ENCODE measurements at places on chromosomes 1 and 21.
A peak's percentile ranks its signal among the peaks of the same experiment; 100 is the strongest.

- no peak for DNase-seq
These were observed 27.6 kb downstream of the NIPAL3 start for GRCh38 chr1:24443241-24443656.

DNA sequence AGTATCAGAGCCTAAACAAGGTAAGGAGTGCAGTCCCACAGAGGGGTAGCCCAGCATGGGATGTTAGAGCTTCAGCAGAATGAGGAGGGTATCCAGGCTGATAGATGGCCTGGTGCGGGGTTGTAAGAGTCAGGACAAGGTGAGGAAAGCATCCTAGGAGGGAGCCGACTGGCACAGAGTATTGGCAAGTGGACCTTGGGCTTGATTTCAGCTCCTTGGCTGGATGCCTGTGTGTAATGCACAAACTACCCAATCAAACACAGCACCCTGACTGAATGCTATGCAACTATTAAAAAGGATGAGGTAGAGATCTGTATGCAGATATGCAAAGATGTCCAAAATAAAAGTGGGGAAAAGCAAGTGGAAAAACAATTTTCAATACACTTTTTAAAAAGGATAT is 18.0 kb downstream of the DENND2C start:
- no peak for DNase-seq

GRCh38 chr1:91804546-91805023 is 81.4 kb downstream of the TGFBR3 start:
- peak; percentile 83 for DNase-seq

DNA sequence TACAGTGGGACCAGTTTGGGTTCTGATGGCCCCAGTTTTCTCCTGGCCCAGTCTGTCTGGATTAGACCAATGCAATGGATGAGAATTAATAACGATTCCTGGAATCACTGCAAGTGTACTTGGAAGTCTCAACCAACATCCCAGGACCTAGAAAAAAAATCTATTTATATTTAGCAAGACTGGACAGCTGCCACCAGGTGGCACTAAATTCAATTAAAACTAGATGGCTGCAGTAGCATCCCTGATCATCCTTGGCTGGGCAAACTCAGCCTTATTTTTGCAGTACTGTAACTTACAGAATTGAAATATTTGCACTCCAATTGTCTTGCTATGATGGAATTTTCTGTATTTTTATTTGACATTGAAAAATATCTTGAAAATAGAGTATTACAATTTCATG is 165.7 kb downstream of the NCAM2 start:
- DNase-seq: peak; percentile 34

DNA sequence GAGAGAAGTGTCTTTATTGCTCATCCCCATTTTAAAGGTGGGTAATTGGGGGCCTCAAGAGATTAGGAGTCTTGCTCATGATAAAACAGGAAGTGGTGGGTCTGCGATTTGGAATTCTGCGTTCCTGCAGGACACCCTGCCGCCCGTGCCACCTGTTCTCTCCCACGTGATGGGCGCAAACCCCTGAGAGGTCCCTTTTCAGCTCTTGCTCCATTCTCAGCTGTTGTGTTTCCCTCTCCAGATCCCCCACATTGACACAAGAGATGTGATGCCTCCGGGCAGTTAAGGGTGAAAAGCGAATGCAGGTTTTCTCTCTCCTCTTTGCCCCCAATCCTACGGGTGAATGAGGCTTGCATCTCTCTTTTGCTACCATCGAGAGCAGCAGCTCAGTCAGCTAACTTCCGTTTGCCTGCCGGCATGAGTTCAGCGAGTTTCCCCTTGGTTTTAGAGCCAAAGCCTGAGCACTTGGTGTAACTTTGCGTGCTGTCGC is 57.5 kb downstream of the KIF26B start:
- DNase-seq: no peak

- no peak for DNase-seq
These were observed 9.3 kb downstream of the TMEM39B start for GRCh38 chr1:32082022-32082421.

DNA sequence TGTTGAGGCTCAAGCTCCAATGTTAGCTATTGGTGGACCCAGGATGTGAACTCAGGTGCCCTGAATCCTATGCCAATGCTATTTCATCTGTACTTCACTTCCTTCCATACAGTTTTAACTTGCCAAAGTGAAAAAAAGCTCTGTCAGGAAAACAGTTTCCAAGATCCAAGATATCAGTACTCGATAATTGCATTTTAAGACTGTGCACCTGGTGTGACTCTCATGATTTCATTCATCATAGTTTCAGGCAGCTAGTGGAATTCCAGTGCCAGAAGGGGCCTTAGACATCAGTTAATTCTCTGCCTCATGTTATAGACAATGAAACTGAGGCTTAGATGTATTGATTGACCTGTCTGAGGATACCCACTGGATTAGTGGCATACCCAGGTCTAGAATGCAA is 26.5 kb upstream of the LEPR start:
- DNase-seq: no peak

DNA sequence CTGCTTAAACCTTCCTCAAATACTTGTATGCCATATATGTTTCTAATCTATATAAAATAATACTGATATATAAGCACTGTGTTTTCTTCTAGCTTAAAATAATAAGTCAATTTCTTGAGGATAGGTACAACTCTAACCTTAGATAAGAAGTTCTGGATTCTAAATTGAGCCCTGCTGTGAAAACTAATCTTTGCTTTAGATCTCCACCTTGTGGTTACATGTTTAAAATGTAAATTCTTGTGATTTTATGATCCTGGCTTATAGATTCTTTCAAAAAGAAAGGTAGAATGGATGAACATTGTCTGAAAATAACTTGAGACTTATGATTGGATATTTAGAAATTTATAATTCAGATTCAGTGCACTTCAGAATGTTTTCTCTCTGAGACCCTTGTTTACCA is 38.9 kb upstream of the HMCN1 start:
- no peak for DNase-seq

- DNase-seq: no peak
These were observed 61.6 kb downstream of the NFIA start for GRCh38 chr1:61143821-61144424.

DNA sequence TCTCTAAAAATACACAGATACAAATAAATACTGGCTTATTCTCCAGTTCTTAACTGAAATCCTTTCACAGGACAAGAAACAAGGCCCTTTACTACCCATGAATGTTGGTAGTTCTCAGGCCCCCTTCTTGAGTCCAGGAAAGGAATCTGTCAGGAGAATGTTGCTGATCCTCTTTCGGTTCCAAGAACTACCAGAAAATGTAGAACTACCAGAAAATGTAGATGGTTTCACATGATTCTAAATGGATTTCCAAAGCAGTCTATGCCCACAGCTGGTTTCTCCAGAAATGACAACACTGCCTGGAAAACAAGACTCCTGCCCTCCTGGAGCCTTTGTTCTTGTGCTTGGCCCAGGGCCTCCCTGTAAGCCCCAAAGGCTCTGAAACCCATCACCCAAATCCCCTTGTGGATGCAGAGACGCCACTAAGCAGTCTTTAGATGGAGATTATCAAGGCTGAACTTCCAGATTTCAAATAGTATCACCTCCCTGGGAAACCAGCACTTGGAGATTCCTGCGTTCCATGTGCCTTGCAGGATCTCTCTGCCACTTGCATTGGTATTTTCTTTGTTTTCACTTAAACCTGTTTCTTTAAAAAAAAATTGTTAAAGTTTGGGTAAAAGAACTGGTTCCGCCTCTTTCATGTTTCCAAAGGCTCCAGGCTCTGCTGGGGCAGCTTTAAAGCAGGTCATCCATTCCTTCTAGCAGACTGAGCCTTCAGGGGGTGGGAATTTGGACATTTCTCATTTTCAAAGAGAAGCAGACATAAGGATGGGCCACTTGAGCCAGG is 53.4 kb downstream of the MAN1C1 start:
- no peak for DNase-seq

GRCh38 chr1:51902456-51902855 is 23.9 kb upstream of the NRDC start:
- no peak for DNase-seq

- no peak for DNase-seq
These were observed 24.2 kb upstream of the ZNF648 start for GRCh38 chr1:182085726-182086125.

GRCh38 chr1:63024132-63024531 is 240.2 kb downstream of the ATG4C start:
- no peak for DNase-seq

- no peak for DNase-seq
These were observed 5.9 kb downstream of the TRAPPC3 start for GRCh38 chr1:36143424-36143823.

- no peak for DNase-seq
These were observed 144.3 kb downstream of the CD247 start for GRCh38 chr1:167373986-167374385.

DNA sequence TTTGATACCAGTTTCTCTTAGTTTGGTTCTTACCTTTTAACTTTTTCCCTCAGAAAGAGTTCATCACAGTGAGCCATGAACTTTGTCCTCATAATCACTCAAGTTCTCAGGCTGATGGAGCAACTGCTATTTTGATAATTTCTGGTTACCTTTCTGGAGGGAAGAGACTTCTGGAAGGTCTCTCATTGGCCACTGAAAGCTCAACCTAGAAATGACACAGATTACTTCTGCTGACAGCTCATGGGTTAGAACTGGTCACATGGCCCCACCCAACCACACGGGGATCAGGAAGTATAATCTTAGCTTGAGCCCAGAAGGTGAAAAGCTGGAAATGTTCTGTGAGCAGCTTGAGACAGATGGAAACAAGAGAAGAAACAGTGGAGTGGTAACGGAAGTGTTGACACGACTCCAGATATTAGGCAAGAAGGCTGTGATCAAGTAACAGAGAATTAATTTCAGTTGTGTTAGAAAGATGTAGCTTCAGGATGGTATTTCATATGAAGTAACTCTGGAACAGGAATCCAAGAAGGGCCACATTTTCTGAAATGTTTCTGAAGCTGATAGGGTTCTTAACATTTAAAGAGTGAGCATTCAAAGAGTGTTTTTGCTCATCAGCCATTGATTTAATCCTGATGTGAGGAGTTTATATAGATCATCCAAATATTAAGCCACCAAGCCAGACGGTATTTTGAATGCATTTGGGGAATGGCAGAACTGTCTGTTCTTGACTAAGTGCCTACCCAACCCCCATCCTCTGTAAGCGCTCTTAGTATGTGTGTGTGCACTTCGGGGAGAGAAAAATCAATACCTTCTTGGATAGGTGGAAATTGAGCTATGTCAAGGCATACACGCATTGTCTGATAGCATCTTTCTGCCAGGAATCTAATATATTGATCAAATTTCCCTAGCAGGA is 21.9 kb upstream of the XPR1 start:
- no peak for DNase-seq

GRCh38 chr1:172283766-172284165 is 136.7 kb upstream of the C1orf105 start:
- DNase-seq: no peak

- no peak for DNase-seq
These were observed 5.8 kb downstream of the PLA2G2A start for GRCh38 chr1:19973616-19974015.

- peak; percentile 18 for DNase-seq
These were observed 170.4 kb upstream of the NR5A2 start for GRCh38 chr1:199857108-199857507.

DNA sequence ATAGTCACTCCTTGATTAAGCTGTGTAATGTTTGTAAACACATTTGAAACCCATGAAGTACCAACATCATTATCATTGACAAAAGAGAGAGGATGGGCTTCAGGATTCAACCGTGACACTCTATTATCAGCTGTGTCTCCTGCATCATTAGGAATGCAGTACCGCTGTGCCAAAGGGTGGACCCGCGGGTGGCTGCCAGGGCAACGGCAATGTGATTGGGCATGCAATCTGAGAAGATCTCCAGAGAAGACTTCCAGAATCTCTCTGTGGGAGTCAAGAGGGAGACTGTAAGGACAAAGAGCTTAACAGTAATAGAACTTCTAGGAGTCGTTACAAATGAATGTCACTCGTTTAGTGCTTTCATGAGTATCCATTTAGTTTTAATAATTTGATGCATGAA is 97.9 kb downstream of the USH2A start:
- no peak for DNase-seq

- no peak for DNase-seq
These were observed 790 bp upstream of the TMEM54 start for GRCh38 chr1:32901823-32902534.

GRCh38 chr1:164591858-164592257 is 32.9 kb downstream of the PBX1 start:
- DNase-seq: no peak

GRCh38 chr1:213303286-213303685 is 252.2 kb downstream of the RPS6KC1 start:
- DNase-seq: no peak

DNA sequence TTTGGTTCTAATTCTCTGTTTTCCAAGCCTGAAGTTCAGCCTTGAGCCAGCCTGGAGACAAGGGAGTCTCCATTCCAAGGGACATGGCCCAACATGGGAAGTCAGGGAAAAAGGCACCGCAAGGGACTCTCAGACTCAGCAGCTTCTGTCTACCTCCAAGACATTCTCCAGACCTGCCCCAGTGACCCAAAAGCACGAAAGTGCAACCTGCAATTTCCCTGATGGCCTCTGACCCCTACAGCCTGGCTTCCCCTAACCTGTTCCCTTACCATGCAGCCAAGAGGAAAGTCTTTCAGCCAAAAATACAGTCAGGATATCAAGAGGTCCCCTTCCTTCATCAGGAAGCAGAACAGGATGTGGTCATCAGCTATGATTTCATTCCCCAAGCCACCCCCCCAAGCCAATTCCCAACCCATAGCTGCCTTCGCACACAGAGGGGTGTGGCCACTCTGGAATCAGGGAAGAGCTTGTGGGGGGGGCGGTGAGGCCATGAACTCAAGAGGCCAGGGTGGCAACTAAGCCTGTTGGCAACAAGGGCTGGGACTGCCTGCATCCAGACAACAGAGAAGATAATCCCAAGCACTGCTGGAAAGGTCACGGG is 59.2 kb downstream of the TIAM1 start:
- no peak for DNase-seq

DNA sequence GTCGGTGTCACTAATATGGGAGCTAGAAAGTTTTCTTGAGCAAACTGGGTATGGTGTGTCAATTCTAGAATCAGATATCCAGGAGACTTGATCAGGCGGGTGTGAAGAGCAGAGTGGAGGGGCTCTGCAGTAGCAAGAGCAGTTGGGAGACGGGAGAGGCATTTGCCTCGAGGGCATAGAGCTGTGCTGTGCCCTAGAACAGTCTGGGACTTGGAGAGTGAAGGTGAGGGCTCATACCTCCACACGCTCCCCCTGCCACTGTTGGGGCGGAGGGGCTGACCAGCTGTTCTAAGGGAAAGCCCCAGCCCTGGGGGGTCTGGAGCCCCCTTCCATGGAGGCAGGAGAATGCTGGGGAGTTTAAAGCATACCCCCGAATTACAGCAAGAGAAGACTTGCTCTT is 33.8 kb downstream of the SIM2 start:
- DNase-seq: no peak

GRCh38 chr1:9201401-9202239 is 33.0 kb upstream of the H6PD start:
- DNase-seq: peak; percentile 51

- DNase-seq: no peak
These were observed 61.0 kb downstream of the TIAM1 start for GRCh38 chr21:31283025-31283424.
